NCI-H187 treated with DMSO at 0.1 percent for 48 hours (cell line): ENCODE measurements at places on chromosomes 1 and 21.

- DNase-seq = no peak
These were observed 4.9 kb downstream of the VWA1 start for GRCh38 chr1:1440262-1441001.

GRCh38 chr1:248850124-248850523 lies 8.8 kb downstream of the ZNF692 start:
- DNase-seq = no peak

DNA sequence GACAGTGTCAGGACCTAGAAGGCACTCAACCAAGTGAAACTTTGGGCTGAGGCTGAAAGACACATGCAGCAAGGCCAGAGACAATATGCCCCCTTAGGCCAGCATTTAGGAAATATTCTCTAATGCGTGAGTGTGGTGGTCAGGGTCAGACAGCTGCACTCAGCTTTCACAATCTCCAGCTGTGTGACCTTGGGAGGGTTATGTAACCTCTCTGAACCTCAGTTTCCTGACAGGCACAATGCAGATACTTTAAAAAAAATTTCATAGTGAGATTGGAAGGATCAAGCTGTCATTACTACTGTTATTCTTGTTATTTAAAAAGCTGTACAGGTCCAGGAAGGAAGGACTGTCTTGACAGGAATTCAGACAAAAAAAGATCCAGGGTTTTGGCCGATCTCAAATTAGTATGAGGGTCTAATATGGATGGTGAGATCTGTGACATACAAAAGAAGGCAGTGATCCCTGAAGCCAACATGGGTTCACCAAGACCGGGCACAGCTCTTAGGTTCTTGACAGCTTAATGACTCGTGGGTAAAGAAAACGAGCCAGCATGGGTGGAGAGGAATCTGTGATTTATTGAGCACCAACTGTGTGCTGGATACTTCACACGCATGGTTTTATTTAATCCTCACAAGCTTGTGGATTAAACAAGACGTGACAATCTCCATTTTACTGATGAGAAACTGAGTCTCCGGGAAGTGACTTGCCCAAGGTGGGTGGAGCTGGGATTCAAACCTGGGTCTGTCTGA lies 54.6 kb upstream of the POU3F1 start:
- DNase-seq = no peak

DNA sequence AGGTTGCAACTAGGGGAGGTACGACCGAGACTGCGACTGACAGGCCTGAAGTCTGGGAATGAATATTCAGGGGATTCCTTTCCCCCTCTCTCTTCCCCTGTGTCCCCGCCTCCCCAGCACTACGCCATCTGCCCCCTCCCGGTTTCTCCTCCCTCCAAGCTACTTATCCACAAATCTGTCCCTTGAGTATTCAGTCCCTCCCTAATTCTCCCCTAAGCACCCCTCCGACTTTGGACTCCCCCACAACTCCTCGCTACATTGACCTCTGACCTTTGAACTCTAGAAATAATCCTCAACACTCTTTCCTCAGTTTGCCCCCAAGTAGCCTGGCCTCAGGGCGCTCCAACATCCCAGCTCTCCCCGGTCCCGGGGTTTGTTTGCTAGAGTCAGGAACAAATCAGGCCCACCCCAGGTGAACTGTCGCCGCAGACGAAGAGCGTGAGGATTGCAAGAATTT lies 393 bp downstream of the LYSMD1 start:
- no peak for DNase-seq

DNA sequence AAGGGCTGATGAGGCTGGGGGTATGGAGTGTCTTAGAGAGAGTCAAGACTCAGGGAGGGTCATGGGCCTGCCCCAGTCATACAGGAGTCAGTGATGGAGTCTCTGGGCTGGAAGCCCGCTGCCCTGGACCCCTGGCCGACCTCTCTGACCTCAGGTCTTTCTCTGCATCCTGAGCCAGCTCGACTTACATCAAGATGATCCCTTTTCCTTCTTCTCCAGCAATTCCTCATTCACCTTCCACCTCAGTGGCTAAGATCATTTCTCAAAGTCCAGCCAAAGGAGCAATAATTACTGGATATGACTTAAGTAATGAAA lies 308.6 kb downstream of the MATN1 start:
- no peak for DNase-seq

- no peak for DNase-seq
These were observed 56.4 kb downstream of the KIRREL1 start for GRCh38 chr1:158049853-158050252.

DNA sequence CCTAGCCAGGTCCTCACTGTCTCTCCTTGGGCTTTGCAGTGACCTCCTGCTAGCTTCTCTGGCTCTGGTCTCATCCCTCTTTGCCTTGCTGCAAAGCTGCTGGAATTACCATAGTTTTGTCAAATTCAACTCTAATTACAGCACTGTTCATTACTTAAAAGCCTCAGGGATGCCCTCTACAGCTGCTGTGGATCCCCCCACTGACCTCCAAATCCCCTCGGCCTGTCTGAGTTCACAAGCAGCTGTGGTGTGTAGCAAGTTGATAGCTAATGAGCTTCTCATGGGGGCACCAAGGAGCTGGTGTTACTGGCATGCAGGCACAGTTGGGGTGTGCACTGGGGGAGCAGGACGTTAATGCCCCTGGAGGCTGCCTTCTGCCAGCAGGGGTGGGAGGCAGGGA lies 24.8 kb downstream of the NIPAL3 start:
- no peak for DNase-seq

DNA sequence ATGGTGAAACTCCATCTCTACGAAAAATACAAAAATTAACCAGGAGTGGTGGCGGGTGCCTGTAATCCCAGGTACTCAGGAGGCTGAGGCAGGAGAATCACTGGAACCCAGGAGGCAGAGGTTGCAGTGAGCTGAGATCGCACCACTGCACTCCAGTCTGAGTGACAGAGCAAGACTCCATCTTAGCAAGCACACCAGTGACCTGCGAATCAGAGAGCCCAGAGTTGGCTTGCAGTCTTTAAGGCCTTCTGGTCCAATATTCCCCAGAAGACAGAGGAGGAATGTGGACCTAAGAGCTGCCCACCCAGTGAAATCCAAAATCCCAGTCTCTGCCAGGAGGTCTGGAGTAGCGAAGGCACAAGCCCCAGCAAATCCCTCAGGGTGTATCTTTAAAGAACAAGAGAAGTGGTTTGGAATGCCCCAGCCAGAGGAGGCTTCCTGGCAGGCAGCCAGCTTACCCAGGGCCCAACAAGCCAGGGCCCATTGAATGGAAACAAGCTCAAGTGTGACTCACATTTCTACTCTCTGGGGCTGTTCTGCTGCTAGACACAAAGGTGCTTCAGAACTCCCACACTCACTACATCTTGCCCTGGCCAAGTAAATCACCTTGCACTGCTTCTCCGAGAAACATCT lies 23.9 kb downstream of the GPR161 start:
- DNase-seq = peak; percentile 89

- DNase-seq = no peak
These were observed 83.3 kb downstream of the TIAM1 start for GRCh38 chr21:31260790-31261189.

GRCh38 chr1:229894532-229894931 lies 172.5 kb upstream of the GALNT2 start:
- no peak for DNase-seq

- no peak for DNase-seq
These were observed 11.5 kb downstream of the CNST start for GRCh38 chr1:246577720-246578106.

DNA sequence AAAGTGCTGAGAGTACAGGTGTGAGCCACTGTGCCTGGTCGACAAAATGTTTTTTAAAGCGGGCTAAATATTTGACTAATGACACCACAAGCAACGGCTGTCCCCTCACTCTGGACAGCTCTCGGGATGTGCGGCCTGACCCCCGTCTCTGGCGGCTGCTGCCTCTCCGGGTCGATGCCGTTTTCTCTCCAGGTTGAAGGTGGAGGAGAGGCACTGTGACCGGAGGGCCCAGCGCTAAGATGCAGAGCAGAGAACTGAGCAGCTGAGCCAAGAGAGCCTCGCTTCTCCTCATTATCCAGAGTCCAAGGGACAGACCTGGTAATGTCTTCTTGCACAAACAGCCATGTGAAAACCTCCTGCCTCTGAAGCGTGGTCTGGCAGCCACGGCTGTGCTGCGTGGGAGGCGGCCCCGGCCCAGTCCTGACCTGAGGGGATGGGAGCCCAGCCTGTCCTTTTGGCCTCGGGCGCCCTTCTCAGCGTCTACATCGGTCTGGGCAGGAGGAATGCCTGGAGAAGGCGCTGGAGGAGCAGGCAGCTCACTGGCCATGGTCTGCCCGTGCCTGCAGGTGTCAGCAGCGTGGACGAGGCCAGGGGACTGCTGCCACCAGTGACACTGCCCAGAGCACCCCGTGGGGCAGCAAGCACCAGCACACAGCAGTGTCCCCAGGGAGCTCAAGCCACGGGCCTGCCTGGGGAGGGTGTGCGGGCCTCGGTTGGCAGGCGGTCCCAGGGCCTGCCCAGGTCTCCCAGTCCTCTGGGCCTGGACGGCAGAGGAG lies 10.3 kb downstream of the MORN1 start:
- no peak for DNase-seq

GRCh38 chr1:53606651-53607051 lies 132.3 kb downstream of the GLIS1 start:
- DNase-seq = no peak

- no peak for DNase-seq
These were observed 5.0 kb downstream of the BTG3 start for GRCh38 chr21:17607684-17608083.

GRCh38 chr21:43733060-43733459 lies 14.1 kb downstream of the PDXK start:
- DNase-seq = no peak

DNA sequence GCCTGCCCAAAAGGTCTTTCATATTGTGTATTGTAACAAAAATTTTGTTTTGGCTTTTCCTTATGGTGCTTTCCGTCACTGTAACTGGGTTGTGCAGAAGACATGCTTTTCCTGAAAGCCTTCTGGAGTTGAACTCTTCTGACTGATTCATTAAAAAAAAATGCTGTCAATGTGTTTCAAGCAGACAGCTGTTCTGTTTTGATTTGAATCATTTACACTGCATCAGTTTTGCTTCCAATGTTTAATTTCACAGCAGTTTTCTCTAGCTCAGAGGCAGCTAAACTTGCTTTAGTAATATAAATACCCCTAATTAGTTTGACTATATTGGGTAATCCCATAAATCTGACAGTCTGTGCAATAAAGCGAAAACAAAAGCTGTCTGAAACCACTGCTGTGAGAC lies 7.9 kb downstream of the UTP11 start:
- DNase-seq = no peak

DNA sequence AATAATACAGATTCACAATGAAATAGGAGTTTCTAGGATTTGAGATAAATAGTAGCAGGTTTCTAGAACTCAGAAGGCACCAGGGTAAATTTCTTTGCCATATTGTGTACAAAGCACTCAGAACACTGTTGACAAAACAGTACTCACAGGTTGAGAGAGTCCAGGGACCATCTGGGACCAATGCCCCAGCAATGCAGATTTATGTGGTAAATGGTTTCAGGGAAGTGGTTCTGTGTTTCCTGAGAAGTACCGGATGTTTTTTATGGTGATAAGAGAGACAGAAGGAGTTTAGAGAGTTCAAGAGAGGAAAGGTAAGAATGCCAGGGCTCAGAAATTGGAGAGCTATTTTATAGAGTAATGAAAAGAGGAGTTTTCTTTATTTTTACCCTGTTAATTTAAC lies 29.6 kb upstream of the DIPK1A start:
- no peak for DNase-seq

DNA sequence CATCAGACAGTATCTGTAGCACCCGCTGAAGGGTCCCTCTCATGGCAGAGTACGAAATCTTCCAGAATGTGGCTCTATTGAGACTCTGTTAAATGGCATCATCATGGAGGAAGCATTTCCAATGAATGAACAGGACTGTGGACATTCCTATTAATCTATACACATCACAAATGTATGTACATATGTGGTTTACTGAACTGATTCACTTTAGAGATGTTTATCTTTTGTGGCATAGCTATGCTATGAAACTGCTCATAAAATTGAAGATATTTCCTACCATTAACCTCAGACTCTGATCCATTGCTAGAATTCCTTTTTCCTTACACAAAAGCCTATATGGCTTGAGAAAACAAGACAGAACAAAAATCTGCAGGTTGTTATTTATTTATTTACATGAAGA lies 259.6 kb upstream of the RRP15 start:
- DNase-seq = no peak

GRCh38 chr1:148318123-148318903 lies 164.8 kb downstream of the PPIAL4G start:
- DNase-seq = no peak

- DNase-seq = peak; percentile 61
These were observed 24.6 kb downstream of the DMAP1 start for GRCh38 chr1:44237721-44238457.

GRCh38 chr1:228084325-228084724 lies 1.8 kb downstream of the ARF1 start:
- DNase-seq = no peak

DNA sequence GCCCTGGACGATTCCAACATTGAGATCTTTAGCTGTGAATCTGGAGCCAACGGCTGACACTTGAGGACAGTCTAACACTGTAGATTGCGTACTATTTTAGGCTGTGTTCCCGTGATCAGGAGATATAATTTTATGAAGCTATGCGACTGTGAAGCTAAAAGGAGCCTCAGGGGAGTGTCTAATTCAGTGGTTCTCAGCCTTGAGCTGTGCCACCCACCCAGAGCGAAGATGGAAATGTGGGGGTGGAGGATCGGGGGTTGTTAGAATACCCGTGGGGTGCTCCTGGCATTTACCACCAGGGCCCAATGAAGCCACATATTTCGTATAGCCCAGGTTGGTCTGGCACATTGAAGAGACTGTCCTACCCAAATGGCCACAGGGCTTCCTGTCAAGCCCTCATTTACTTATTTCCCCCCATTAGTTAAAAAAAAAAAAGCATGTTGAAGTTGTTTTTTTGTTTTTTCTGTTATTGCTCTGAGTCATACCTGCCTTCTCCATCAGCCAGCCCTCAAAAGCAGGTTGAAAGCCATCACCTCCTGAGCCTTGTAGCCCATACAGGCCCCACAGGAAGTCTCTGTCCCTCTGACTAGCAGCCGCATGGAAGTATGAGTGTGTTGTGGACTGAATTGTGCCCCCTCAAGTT lies 141.7 kb downstream of the GALNT2 start:
- no peak for DNase-seq

DNA sequence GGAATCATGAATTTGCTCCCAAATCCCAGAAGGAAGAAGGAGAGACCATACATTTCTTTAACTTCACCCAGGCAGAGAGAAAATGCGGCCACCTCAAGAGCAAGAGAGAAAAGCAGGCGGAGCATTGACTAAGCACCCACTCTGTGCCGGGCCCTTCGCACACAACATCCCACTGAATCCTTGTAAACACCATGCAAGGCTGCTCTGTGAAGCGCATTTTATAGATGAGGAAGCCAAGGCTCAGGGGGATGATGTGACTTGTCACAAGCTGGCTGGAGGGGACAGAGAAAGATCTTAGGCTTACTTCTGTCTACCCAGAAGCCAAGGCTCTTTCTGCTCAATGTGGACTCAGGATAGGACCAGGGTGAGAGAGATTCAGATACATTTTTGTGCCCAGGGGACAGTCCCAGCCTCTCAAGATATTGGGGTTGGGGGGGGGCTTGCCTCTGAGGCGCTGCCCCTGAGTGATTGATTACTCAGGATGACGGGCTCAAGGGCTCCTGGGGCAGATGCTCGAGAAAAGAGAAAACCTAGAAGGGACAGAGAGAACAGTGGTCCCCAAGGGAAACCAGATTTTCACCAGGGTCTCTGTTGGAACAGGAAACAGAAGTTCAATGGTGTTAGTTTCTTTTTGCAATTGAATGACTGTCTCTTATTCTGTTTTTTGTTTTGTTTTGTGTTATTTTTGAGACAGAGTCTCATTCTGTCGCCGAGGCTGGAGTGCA lies 19.5 kb downstream of the PADI2 start:
- no peak for DNase-seq

- no peak for DNase-seq
These were observed 58.9 kb downstream of the ZC3H11B start for GRCh38 chr1:219553934-219554502.

GRCh38 chr1:84164567-84165021 lies 20.5 kb downstream of the PRKACB start:
- DNase-seq = no peak
